ENCODE measurements at places on chromosomes 16 and 17.

- no peak for DNase-seq
Measured at GRCh38 chr16:797120-797420, 3.5 kb downstream of the GNG13 start.

GRCh38 chr16:84964386-84965128, 46.8 kb downstream of the ZDHHC7 start:
- no peak for DNase-seq

DNA sequence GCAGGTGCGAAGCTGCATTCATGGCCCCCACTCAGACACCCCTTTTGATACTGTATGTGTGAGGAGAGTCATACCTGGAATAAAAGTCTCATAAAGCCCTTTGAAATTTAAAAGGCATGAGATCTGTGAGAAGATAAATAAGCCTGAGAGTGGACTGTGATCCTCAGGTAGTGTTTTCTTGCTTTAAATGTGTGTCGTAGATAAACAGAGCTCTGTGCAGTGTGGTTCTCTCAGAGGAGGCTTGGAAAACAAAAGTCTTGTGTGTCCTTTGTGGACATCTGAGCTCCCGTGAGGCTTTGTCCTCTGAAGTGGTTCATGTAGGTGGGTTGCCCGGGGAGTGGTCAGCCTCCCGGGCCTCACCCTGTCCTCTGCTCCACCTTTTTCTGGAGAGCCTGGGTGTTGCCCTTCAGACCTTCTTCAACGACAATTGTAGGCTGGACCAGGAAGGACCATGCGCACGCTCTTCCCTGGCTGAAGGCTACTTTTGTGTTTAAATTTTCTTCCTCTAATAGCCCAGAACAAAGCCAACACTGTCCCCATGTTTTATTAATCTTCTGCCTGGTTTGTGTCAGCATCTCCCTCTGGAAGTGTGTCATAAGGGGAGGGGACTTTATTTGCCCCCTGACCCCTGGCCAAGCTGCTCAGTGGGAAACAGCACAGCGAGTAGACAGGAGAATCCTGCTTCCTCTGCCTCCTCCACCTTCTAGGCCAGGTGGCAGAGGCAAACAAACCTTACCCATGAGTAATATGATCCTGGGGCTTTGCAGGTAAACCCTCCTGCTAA, 151.2 kb downstream of the MSI2 start:
- DNase-seq: no peak

DNA sequence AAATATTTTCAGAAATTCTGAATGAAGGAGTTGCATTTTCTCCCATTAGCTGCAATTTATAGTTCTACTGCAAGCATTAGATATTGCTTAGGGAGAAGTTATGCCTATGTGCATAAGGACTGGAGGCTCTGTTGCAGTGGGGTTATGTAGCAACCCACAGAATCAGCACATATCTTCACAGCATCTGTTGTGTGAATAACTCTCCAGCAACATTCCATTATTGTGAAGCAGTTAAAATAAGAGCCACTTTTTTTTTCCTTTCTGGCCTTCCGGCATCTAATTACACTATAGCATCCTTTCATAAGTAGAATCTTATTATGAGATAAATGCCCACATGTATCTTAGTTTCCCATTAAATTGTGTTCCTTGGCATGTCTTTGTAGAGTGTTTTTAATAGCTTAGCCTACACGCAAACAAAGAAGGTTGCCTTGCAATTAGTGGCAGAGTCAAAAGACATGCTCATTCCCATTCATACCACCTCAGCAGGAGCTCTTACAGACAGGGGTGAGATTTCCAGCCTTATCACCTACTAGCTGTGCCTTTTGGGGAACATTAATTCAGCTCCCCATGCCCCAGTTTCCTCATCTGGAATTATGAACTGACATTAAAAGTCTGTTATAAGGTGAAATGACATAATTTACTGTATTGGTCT, 596.0 kb upstream of the GOT2 start:
- DNase-seq: no peak

DNA sequence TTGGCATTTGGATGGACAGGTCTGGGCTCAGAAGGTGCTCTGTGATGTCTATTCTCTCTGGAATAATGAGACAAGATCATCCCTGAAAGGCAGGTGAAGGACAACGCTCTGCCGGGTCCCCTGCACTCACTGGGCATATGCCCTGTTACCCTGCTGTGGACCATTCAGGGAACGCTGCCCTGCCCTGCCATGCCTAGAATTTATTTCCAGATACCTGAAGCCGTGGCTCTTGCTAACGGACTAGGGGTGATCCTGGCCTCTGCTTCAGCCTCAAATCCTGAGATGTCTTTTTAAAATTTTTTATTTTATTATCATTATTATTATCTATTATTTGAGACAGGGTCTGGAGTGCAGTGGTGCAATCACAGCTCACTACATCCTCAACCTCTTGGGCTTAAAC, 3.9 kb downstream of the SLC5A11 start:
- DNase-seq: no peak

- no peak for DNase-seq
Measured at GRCh38 chr16:23765933-23766332, 11.1 kb downstream of the CHP2 start.

Measured in stimulated activated CD4-positive, alpha-beta T cell treated with anti-CD3 and anti-CD28 coated beads, Interleukin-12 subunit alpha, Interleukin-12 subunit beta, amount 100 ng/mL, for 4 hours (primary cell).